ENCODE measurements at places on chromosomes 6 and 20.
A peak's percentile ranks its signal among the peaks of the same experiment; 100 is the strongest.

DNA sequence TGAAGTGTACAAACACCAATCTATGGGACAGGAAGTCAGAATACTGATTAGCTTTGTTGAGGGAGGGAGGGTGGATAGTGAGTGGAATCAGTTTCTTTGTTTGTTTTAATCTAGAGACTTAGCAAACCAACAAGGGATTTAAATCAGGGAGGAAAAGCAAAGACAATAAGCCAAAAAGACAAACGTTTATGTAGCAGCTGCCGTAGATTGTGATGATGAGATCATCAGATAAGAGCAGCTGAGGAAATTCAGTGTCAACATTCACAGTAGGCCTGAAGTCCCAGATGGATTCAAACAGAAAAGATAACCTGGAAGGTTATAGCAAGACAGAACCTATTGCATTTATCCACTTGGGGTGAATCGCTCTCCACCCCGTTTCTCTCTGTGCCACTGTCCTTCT lies 104.9 kb upstream of the SYNDIG1 start:
- DNase-seq, result no peak

DNA sequence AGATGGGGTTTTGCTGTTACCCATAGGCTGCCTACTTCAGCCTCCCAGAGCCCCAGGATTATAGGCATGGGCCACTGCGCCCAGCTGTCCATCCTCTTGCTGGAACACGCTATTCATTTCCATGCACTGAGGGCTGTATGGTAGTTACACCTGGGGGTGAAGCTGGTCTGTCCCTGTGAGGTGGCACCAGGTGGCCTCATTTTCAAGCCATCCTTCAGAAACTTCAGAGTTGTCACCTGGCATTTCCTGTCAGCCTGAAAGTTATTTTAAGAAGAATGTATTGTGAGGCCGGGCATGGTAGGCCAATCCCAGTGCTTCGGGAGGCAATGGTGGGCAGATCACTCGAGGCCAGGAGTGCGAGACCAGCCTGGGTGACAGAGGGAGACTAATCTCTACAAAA lies 147.6 kb downstream of the DTNBP1 start:
- no peak for DNase-seq

- no peak for DNase-seq
Observed at GRCh38 chr6:1363298-1363697, 26.1 kb upstream of the FOXF2 start.

- DNase-seq, result no peak
Observed at GRCh38 chr20:16321291-16321690, 252.0 kb downstream of the KIF16B start.

DNA sequence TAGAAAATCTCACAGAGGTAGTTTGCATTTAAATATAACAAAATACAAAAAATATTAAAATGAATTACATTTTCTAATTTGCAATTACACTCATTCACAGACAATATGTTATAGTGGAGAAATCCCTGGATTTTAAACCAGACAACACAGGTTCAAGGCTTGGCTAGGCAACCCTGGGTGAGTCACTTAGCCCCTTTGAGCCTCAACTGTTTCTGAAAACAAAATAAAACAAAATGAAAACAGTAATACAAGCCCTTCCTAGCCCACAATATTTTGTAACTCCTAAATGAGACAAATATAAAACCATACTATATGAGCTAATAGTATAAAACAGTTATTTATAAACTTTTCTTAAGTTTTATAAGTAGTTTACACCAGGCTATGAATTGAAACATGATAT lies 41.0 kb downstream of the UQCC1 start:
- no peak for DNase-seq

DNA sequence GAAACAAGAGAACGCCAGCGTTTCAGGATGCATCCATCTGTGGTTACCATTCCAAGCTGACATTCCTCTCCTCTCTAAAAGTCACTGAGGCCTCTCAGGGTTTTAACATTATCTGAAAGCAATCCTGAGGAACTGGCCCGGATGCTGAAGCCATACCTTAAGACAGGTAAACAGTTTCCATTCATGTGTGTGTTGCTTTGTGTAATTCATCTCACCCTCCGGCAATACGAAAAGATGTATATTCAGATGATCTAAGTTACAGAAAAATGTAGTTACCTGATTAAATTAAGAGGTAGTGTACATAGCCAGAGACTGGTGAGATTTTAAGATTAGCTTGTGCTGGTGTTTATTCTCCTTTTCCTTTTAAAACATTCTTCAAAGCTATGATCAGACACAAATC lies 68.4 kb upstream of the BACH2 start:
- DNase-seq, result no peak

DNA sequence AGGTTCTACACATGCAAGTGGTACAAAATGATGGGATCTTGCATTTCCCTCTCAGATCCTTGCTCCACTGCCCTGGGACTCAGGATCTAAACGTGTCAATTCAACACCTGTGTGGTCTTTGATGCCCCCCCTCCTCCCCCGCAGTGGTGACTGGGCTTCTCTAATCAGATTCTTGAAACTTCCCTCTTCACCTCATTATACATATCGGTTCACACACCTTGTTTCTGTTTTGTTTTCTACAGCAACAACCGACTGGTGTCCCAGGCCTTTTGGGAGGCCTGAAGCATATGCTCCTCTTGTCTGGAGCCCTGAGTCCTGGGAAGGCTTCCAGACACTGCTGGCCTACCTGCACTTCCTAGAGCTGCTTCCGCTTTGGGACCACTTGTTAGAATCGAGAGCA lies 20.0 kb downstream of the SAMD3 start:
- no peak for DNase-seq

DNA sequence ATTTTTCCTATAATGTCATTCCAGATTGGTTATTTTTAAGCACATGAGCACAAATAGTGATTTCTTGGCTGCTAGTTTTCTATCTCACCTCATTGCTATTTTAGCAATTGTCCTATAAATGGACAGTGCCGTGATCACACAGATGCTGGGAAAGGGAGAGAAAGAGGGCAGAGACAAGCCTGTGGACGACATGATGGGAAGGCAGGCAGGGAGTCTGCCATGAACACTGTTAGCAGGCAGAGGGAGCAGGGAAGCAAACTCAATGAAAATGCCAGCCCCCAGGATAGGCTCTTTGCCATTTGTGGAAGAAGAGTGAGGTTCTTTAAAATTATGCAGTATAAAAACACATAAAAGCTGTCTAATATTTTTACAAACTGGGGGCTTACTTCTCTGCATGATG lies 96.8 kb downstream of the ADTRP start:
- no peak for DNase-seq

- DNase-seq, result peak; percentile 43
Observed at GRCh38 chr20:37417617-37418467, 71.9 kb downstream of the SRC start.

- no peak for DNase-seq
Observed at GRCh38 chr6:75819776-75820487, 70.9 kb downstream of the MYO6 start.

DNA sequence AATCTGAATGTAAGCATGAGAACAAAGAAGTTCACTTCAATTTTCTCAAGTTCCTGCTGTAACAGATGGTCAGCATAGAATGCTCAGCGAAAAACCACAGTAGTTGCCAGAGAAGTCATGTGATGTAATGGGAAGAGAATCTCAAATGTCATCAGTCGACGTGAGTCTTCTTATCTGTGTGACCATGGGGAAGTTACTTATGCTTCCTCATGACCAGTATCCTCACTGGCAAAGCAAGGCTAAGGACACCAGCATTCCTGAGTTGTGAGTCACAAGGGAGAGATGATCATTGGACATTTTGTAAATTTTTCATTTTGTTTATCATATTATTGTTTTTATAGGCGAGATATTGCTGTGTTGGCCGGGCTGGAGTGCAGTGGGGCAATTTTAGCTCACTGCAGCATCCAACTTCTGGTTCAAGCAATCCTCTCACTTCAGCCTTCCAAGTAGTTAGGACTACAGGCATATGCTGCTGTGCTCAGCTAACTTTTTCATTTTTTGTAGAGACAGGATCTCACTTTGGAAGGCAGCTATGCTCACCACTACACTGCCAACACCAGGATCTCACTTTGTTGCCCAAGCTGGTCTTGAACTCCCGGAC lies 21.9 kb downstream of the SGK1 start:
- DNase-seq, result peak; percentile 78

DNA sequence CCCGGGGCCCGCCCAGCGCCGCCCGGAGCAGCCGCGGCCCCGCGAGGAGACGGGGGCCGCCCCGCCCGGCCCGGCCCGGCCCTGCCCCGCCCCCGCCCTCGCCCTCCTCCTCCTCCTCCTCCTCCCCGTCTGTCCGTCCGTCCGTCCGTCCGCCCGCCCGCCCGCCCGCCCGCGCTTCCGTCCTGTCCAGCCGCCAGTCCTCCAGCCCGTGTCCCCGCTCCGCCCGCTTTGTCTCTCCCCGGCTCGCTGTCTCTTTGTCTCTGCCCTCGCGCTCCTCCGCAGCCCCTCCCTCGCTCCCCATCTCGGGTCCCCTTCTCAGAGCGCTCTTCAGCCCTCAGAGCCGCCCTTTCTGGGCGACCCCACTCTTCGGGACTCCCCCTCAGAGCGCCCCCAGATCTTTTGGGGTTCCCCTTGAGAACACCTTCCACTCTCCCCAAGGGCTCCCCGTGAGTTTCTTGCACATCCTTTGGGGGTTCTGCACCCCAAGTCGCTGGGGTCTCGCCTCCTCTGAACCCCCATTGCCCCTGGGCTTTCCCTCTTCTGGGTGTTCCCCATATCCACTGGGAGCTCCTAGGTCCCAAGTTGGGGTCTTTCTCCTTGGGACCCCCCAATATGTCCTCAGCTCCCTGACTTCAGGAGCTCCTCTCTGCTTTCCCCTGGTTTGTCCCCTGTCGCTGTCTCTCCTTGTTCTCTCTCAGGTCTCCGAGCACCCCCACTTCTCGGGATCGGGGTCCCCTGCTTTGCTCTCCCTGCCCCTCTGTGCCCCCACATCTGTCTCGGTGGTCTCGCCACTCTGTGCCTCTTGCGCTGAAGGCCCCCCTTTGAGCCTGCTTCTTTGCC lies 79.5 kb upstream of the MYL9 start:
- DNase-seq, result peak; percentile 78

DNA sequence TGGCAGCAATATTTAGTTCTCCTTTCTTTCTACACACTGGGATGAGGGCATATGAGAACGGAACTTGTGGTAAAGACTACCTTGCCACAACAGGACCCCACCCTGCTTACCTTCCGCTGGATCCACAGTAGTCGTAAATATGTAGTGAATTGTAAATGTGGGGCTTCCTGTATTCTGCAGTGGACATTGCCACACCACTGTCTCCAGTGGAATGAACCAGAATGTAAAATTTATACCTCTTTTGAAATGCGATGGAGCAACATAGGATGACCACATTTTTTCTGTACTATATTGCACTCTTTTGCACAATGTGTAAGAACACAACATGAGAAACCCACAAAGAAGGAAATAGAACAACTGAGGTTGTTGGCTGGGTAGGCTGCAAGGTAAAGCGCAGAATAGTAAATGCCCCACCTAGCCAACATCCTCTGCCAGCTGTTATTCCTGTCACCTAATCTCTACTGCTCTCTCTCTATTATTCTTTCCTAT lies 16.1 kb upstream of the RIPOR2 start:
- no peak for DNase-seq

GRCh38 chr20:1418350-1418749 lies 25.5 kb upstream of the FKBP1A start:
- DNase-seq, result no peak

DNA sequence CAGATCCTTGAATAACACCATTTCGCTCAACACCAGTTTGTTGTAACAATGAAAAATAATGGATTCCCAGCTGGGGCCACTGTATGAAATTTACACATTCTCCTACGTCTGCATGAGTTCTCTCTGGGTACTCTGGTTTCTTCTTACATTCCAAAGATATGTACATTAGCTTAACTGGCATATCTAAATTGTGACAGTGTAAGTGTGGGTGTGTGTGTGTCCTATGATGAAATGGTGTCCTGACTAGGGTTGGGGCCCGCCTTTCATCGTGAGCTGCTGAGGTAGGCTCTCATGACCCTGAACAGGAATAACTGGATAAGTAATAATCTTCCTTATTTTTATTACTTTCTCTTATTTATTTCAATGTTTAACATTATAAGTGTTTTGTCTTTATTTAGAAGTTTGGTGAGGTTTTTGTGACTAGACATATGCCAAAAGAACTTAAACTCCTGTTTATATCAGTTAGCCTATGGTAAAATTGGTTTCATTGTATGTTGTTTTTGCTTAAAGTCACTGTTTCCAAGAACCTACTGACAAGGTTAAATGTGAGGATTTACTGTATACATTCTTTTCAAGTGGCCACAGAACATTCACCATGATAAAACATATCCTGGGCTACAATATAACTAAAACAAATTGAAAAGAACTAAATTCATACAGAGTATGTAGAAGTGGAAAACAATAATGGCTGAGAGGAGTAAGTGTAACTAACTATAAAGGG lies 42.4 kb downstream of the RBL1 start:
- DNase-seq, result no peak

DNA sequence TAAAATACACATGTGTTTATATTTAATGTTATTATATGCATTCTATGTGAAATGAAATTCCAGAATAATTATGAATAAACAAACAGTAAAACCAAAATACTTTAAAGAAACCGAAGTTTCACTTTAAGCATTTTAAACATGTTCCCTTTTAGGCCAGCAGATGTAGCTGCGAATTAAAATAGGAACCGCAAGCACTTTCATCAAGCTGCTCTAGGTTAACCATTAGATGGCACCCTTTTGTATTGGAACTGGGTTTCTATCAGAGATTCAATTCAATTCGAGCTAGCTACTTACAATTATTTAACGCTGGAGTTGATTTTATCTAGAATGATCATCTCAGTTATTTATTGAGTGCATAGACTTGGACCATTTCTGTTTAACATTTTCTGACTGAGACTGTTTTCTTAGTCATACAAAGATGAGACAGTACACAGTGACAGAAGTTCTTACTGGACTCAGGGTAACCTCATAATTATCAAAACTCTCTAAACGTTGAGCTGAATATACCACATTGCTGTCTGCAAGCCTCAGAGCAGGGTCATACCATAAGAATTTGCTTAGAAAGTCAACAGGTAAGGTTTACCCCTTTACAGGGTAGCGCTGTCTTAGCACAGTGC lies 8.5 kb downstream of the TMEM242 start:
- peak; percentile 73 for DNase-seq

DNA sequence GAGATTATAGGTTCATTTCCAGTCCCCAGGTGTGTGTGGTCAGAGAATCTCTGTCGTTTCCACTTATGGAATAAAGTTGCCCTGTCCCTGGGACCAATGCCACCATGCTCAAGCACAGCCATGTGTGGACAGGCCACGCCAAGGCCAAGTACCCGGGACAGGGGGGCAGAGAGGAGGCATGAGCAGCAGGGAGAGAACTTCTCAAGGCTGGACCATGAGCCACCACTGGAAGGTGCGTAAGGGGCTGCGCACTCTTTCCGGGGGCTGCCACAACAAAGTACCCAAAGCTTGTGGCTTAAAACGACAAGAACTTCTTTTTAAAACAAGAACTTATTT lies 209.2 kb upstream of the KCNQ5 start:
- DNase-seq, result no peak

DNA sequence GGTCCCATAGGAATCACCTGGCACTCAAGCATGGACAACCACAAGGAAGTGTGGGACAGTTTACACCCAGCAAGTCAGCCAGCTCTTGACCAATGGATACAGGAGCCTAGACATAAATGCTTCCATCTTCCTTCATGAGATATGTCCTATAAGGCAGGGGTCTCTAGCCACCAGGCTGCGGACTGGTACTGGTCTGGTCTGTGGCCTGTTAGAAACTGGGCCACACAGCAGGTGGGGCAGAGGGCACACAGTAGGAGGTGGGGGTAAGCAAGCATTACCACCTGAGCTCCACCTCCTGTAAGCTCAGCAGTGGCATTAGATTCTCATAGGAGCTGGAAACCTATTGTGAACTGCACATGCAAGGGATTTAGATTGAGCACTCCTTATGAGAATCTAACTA lies 437.1 kb downstream of the CD109 start:
- no peak for DNase-seq

- DNase-seq, result no peak
Observed at GRCh38 chr6:4478098-4478497, 298.1 kb upstream of the CDYL start.
